ENCODE measurements at places on chromosomes 1 and 21.

DNA sequence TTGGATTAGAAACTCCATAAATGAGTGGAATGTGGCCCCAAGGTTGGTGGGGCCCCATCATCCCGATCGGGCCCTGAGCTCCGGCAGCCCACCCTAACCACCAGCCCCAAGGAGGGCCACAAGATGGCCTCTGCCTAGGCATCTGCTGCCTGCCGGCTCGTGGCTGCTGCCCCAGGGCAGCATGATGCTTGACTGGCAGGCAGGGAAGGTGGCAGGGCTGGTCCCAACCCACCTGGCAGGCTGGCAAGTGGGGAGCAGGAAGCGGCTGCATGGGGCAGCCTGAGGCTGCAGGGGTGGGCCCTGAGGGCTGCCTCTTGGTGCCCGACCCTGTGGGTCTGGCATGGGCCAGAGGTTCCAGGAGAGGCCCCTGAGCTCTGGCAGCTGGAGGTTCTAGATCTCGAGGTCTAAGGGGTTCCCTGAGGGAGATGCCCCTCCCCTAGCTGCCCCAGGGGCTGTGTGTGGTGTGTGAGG is 760 bp upstream of the GJC2 start:
- no peak for DNase-seq

- DNase-seq, result peak; percentile 57
These were observed 13.8 kb downstream of the EFHD2 start for GRCh38 chr1:15423355-15424077.

DNA sequence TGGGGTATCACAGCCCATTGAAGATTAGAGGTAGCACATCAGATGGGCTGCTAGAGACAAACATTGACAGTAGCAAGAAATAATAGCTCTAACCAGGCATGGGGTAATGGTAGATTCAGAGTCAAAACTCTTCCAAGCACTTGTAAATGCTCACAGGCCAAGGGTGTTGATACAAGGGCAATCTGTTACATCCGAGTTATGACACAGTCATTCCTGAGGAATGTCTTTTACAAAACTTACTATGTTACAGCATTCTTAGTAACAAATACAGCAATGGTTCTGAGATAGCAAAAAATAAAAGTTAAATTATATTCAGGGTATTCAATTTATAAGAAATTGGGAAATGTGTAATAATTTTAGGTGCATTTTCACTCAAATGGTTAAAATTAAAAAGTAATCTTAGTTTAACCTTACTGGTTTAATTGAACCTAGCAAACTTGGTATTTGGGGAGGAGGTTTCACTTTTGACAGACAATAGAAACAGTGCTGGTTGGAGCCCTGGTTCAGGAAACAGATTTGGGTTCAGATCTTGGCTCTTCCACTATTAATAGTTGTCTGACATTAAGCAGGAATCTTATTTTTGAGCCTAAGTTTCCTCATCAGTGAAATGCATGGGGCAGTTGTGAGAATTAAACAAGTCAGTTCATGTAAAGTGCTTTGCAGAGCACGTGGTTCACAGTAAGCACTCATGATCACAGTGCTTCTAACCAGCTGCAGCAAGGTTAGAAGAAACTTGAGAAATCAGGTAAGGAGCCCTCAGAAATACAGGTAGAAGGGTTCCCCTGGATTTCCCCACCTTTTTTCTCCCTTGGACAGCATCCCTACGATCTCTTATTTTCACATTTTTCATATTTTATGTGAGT is 4.4 kb downstream of the ST3GAL3 start:
- no peak for DNase-seq

GRCh38 chr1:111729946-111730681 is 9.1 kb downstream of the INKA2 start:
- no peak for DNase-seq

GRCh38 chr1:215076322-215076721 is 6.2 kb upstream of the KCNK2 start:
- DNase-seq, result peak; percentile 85

DNA sequence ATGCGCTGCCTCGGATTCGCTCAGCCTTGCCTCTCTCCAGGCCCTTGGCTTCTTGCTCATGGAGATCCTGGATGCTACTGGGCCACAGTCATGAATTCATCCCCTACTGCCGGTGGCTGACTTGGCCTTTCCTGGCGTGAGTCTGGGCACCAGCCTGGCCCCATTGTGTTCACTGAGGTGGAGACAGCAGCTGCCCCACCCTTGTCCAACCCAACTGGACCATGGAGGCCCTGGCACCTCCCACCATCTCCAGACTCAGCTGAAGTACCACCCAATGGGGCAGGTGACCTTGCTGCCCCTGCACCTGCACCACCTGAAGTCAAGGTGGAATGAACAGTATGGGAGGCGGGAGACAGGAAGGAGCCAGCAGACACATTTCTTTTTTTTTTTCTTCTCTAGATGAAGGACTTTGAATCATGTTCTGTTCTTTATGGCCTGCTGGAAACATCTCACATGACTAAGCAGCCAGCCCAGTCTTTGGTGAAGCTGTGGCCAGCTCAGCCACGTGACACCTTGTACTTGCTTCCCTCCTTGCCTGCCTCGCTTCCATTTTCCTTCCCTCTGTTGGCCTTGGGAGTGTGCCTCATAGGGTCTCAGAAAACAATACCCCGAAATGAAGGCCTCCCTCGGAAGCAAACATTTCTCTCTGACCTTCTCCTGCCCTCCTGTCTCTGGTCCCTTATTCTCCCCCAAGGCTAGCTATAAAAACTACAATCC is 3.8 kb upstream of the SLC30A2 start:
- no peak for DNase-seq

DNA sequence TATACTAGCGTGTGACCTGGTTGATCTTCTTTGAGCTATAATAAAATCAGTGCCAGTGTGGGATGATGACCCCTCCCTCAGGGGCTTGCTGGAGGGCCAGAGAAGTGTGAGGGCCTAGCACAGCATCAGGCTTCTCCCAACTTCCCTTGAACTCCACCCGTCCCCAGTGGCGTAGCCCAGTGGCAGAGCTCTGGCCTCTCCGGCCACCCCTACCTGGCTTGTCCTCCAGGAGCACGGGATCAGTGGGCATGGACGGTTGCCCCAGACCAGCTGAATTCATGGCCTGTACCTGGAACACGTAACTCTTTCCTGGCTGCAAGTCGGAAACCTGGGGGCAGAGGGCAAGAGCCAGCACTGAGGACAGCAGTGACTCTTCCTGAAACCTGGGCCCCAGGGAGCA is 36.0 kb downstream of the MYOM3 start:
- DNase-seq, result no peak

All from DMS53 (cell line).